ENCODE measurements at places on chromosomes 3 and 15. TPM values are rescaled to one million over a fixed set of nuclear protein-coding genes. Genes with fewer than 3 reads are reported as not detected.

Gene IL17RD
- total RNA-seq: 3.4 TPM

Gene CASR
- not detected for total RNA-seq

Gene RETNLB
- total RNA-seq: not detected

Gene NDN
- total RNA-seq: 132 TPM

Gene IL16
- total RNA-seq: 8.5 TPM

- no peaks in the 10 kb centered on the region for H3K36me3 ChIP-seq
- H3K4me3 ChIP-seq: peak overlapping the region; percentile 62
- H3K27ac ChIP-seq: no peak overlapping the region
Observed at GRCh38 chr3:139173372-139174108, 128.8 kb upstream of the PRR23C start.

GRCh38 chr3:2765002-2765579 lies 345.1 kb downstream of the IL5RA start:
- H3K4me3 ChIP-seq: no peak overlapping the region
- no peak for DNase-seq
- H3K27me3 ChIP-seq: no peaks in the 10 kb centered on the region
- no peak overlapping the region for H3K27ac ChIP-seq

DNA sequence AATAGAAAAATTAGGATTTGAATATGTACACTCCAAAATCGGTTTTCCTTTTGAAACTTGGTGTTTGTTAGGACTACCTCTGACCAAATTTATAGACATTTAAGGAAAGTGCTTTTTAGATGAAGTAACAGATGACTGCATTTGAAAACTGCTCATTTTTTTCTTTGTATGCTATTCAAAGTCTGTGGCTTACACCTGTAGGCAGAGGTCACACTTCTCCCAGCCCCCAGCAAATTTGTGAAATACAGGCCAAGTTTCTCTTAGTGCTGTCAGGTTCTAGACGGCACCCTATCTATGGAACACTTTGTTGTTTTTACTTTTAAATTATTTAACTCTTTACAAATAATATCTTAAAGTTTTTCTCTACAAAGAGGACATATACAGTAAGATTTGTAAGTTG lies 100.8 kb upstream of the C15orf61 start:
- DNase-seq: no peak
- H3K4me1 ChIP-seq: no peaks in the 10 kb centered on the region
- no peaks in the 10 kb centered on the region for H3K27me3 ChIP-seq
- H3K27ac ChIP-seq: no peak overlapping the region

GRCh38 chr3:141450727-141451375 lies 36.0 kb upstream of the RASA2 start:
- no peaks in the 10 kb centered on the region for H3K27me3 ChIP-seq
- DNase-seq: no peak
- no peaks in the 10 kb centered on the region for H3K36me3 ChIP-seq
- peaks cover 26% of the 10 kb centered on the region for H3K4me1 ChIP-seq

GRCh38 chr3:106963442-106963841 lies 413.8 kb upstream of the CCDC54 start:
- peak overlapping the region; percentile 40 for H3K27ac ChIP-seq
- H3K4me3 ChIP-seq: no peak overlapping the region
- H3K36me3 ChIP-seq: no peaks in the 10 kb centered on the region
- no peaks in the 10 kb centered on the region for H3K27me3 ChIP-seq
- no peaks in the 10 kb centered on the region for H3K4me1 ChIP-seq

DNA sequence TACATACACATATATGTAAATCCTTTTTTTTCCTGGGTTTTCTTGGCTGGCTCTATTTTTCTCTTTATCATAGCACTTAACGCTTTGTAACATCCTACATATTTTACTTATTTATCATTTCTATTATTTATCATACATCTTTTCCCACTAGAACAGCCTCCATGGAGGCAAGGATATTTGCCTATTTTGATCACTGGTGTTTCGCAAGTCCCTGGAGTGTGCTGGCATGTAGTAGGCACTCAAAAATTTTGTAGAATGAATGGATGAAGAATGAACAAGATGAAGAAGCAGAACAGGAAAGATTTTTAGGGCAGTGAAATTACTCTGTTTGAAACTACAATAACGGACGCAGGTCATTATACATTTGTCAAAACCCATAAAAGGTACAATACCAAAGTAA lies 83.0 kb upstream of the PTX3 start:
- no peak overlapping the region for H3K4me3 ChIP-seq
- DNase-seq: no peak
- no peaks in the 10 kb centered on the region for H3K36me3 ChIP-seq
- no peaks in the 10 kb centered on the region for H3K4me1 ChIP-seq
- no peaks in the 10 kb centered on the region for H3K27me3 ChIP-seq

- peaks cover 4% of the 10 kb centered on the region for H3K4me1 ChIP-seq
- H3K27ac ChIP-seq: no peak overlapping the region
- H3K4me3 ChIP-seq: no peak overlapping the region
- no peak for DNase-seq
- no peaks in the 10 kb centered on the region for H3K27me3 ChIP-seq
Observed at GRCh38 chr3:177448987-177449359, 251.7 kb upstream of the TBL1XR1 start.

DNA sequence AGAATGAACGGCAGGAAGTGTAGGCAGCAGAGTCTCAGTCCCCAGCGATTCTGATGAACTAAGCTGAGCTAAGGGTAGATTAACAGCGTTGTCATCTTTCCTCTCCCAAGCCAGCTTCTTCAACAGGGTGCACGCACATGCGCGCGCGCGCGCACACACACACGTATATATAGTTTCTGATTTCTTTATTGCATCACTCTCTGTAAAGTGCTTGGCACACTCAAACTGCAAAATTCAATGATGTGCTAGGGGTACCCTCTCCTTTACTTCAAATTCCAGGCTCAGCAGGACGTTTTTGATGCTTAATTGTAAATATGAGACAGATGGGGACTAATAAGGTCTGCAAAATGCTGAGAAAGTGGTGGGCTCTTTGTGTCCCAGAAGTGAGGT lies 26.1 kb upstream of the VPS8 start:
- H3K27me3 ChIP-seq: no peaks in the 10 kb centered on the region
- no peaks in the 10 kb centered on the region for H3K4me1 ChIP-seq
- no peak for DNase-seq
- no peaks in the 10 kb centered on the region for H3K36me3 ChIP-seq
- H3K27ac ChIP-seq: peak overlapping the region; percentile 59

DNA sequence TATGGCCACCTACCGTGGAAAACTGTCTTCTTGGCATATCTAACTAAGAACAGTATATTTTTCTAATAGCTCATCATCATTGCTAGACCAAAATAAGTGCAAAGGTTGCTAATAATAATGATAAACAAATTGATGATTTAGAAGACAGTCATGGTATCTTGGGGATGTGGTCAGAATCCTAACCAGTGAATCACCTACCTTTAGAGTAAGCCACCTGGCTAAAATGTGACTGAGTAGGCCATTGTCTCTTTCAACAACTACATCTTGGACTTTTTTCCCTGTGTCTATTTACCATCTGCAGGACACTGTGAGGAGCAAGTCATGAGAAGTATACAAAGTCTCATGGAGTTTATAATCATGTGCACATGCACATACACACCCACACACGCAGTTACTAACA lies 273.5 kb upstream of the SEMA6D start:
- no peak overlapping the region for H3K27ac ChIP-seq
- H3K27me3 ChIP-seq: no peaks in the 10 kb centered on the region
- no peak overlapping the region for H3K4me3 ChIP-seq
- peaks cover 2% of the 10 kb centered on the region for H3K4me1 ChIP-seq

DNA sequence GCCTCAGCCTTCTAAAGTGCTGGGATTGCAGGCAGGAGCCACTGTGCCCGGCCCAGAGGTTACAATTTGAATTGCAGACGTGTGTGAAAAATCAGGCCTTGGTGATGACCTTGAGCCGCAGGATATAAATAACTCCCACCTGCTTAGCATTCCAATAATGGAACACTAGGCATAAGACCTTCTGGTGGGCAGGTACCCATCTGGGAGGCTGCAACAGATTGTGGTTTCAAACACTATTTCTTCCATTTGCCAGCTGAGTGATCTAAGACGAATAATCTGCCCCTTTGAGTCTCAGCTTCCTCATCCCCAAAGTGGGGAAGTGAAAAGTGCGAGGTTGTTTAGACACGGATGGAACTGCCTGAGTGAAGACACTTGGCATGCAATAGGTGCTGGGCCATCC lies 47.7 kb upstream of the HERC1 start:
- H3K4me1 ChIP-seq: no peaks in the 10 kb centered on the region
- no peak overlapping the region for H3K27ac ChIP-seq
- no peak overlapping the region for H3K4me3 ChIP-seq
- DNase-seq: no peak
- no peaks in the 10 kb centered on the region for H3K36me3 ChIP-seq
- no peaks in the 10 kb centered on the region for H3K27me3 ChIP-seq

GRCh38 chr3:45409921-45410320 lies 21.5 kb downstream of the LARS2 start:
- H3K27ac ChIP-seq: no peak overlapping the region
- H3K27me3 ChIP-seq: no peaks in the 10 kb centered on the region
- peaks cover 6% of the 10 kb centered on the region for H3K36me3 ChIP-seq
- peaks cover 3% of the 10 kb centered on the region for H3K4me1 ChIP-seq

DNA sequence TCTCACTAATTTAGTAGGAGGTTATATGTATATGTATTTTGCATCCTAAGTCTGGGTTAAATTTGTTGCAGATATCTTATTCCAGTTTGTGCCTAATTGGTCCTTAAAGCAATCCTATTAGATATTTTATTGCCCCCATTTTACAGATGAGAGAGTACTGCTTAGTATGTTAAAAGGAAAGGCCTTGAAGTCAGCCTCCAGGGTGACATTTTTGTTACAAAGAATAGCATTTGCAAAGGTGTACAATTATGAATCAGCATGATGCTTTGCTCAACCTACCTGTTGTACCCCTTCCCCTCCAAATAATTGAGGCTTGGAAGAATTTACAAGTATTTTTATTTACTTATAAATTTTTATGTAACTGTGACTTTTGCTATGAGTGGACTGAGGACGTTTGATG lies 14.0 kb downstream of the STT3B start:
- H3K36me3 ChIP-seq: no peaks in the 10 kb centered on the region
- DNase-seq: no peak
- no peak overlapping the region for H3K4me3 ChIP-seq
- H3K4me1 ChIP-seq: peaks cover 6% of the 10 kb centered on the region
- peak overlapping the region; percentile 77 for H3K27ac ChIP-seq
- no peaks in the 10 kb centered on the region for H3K27me3 ChIP-seq

DNA sequence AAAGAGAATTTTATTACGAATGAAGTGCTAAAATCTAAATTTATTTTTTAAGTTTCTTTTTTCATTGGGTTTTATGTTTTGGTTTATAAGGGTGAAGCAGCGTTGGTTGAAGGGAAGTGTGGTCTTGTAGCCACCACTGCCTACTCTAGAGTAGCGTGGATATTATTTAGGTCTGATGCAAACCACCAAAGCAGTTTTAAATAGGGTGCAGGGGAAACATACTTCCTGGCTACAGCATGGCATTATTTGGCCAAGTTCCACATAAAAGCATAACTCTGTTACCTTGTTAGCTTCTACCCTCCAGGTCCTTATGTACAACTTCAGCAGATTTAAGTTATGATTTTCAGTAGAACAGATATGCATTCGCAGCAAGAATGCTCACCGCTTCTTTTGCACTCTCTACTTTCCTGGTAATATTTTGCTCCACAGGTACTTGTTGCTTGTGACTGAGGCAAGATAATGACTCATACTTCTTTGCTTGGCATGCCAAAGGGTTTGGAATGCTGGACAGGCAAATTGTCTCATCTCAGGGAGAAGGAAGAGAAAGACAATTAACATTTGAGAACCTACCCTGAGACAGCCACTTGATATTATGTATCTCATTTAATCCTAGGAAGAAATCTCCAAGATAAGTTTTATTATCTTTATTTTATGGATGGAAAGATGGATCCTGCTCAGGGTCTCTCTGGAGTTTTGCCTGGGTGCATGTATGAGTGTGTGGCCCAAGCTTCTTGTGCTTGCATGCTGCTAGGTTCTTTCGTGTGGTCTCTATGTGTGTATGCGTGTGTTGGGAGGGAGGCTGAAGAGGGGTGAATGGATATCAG lies 5.4 kb downstream of the TGFBR2 start:
- no peaks in the 10 kb centered on the region for H3K27me3 ChIP-seq
- no peaks in the 10 kb centered on the region for H3K36me3 ChIP-seq
- H3K4me3 ChIP-seq: peak overlapping the region; percentile 31
- no peak for DNase-seq
- H3K4me1 ChIP-seq: peaks cover 4% of the 10 kb centered on the region
- peak overlapping the region; percentile 44 for H3K27ac ChIP-seq

DNA sequence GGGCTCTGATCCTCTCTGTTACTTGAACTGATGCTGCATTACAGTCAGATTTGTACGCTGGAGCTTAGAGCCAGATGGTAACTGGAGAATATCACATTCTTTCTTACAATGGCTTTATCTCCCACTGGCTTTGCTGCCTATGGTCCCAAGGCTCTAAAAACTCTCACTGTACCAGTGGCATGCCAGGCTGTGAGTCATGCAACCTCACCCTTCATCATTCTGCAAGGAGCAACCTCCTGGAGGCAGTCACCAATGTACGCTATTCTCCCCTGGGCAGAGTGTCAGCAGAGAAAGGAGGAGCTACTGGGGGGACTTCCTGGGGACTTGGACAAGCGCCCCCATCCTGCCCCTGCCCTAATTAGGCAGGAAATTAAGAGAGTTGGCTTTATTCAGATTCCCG lies 97.9 kb upstream of the EIF1B start:
- H3K27ac ChIP-seq: no peak overlapping the region
- H3K4me3 ChIP-seq: no peak overlapping the region
- H3K27me3 ChIP-seq: no peaks in the 10 kb centered on the region

- H3K27me3 ChIP-seq: peaks cover 11% of the 10 kb centered on the region
- H3K4me1 ChIP-seq: no peaks in the 10 kb centered on the region
- no peak overlapping the region for H3K4me3 ChIP-seq
- no peaks in the 10 kb centered on the region for H3K36me3 ChIP-seq
- DNase-seq: no peak
Observed at GRCh38 chr3:126539558-126540250, 15.7 kb downstream of the CHST13 start.

DNA sequence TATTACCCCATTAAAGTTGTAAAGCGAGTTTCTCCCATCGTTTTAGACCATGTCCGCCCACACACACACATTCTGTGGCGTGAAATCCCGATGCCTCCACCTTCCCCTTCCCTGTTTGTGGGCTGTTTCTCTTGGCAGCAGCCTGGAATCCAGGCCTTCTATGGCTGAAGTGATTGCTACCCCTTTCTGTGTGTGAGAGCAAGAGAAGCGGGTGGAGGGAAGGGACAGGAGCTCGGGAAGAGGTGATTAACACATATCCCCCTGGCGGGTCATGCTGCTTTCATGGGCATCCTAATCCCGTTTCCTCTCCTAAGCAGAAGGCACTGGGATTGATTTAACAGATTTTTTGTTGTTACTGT lies 283.8 kb upstream of the RGMA start:
- no peak for DNase-seq
- H3K36me3 ChIP-seq: no peaks in the 10 kb centered on the region
- H3K4me3 ChIP-seq: no peak overlapping the region
- H3K27me3 ChIP-seq: no peaks in the 10 kb centered on the region
- H3K4me1 ChIP-seq: no peaks in the 10 kb centered on the region
- H3K27ac ChIP-seq: no peak overlapping the region

- no peak overlapping the region for H3K27ac ChIP-seq
- no peak for DNase-seq
- H3K4me1 ChIP-seq: peaks cover 3% of the 10 kb centered on the region
Observed at GRCh38 chr3:72427624-72428023, 420.6 kb downstream of the SHQ1 start.
